ENCODE measurements at places on chromosomes 3 and 15.
A peak's percentile ranks its signal among the peaks of the same experiment; 100 is the strongest.

- DNase-seq, result peak; percentile 41
Observed at GRCh38 chr15:60635507-60636352, 156.8 kb upstream of the ICE2 start.

- DNase-seq, result no peak
Observed at GRCh38 chr15:71112429-71112828, 2.8 kb upstream of the THSD4 start.

DNA sequence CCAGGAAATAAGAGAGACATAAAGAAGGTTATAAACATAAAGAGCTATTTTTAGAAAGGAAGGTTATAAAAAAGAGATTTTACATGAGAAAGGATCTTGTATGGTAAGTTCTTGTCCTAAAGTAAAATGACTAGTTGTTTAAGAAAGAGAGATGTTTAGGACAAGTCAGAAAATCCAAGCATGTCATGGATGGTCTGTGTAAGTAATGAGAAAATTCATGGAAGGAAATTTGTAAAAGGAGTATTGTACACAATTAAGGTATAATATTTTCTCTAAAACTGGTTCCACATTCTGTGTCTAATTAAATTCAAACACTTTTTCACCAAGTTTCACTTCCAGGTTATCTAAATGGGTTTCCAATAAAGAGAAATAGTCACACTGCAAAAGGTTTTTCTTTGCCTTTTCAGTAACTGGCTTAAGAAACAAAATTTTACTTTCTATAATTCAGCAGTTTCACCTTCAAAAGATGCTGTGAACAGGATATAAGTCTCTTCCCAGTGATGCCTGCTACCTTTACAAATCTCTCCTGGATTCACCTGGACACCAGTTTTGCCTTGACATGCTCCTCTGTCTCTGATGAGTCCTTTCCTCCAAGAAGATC is 455.7 kb downstream of the ZIC1 start:
- no peak for DNase-seq

DNA sequence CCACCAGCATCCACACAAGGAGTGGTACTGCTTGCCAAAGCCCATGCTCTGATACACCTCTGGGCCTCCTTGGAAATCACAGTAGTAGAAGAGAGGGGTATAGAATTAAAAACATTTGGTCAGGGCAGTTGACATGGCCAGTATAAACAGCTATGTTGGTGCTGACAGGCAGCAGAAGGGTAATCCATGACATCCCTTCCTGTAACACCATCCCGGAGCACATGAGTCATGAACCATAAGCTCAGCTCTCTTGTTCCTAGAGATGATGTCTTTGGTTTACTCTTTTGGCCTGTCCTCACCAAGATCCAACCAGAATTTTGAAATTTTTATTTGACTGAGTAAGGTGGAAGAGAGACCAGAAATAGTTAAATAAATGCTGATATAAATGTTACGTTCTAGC is 132.6 kb upstream of the CTDSPL start:
- no peak for DNase-seq

GRCh38 chr15:79601405-79602086 is 169.4 kb downstream of the MINAR1 start:
- no peak for DNase-seq

GRCh38 chr3:102361101-102361500 is 73.7 kb upstream of the ZPLD1 start:
- DNase-seq, result no peak

GRCh38 chr3:37935756-37936666 is 54.6 kb upstream of the VILL start:
- DNase-seq, result no peak

DNA sequence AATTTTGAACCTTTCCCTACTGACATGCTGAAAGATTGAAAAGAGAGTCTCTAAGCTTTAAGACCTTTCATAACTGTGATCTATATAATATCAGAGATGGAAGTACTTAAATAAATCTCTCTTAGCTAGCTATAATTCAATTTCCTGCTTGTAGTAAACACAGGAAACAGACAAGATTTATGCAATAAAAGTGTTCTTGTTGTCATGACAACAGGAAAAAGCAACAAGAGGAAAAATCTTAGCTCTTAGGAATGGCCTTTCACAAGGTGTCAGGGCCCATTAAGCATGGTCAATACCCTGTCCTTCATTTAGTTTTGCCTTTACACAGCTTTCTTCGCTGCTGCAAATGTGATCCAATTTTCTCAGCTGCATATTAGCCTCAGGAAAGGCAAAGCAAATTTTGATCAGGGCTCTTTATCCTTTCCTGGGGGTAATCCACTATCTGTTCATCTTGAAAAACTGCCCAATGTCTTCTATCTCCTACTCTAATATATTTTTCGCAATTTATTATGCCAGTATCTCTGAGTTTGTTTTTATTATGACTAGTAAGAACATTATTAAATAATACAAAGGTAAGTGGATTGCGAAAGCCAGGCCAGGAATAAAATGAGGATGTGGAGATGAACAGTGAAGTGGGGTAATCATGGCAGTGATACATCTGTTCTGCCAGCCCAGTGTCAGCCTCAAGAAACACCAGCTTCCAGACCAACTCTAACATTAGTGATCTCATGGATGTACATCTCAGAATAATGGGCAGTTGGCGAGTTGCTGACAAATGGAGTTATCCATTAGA is 28.7 kb downstream of the SIDT1 start:
- DNase-seq, result peak; percentile 6

GRCh38 chr3:62625268-62625667 is 249.9 kb downstream of the CADPS start:
- DNase-seq, result no peak

DNA sequence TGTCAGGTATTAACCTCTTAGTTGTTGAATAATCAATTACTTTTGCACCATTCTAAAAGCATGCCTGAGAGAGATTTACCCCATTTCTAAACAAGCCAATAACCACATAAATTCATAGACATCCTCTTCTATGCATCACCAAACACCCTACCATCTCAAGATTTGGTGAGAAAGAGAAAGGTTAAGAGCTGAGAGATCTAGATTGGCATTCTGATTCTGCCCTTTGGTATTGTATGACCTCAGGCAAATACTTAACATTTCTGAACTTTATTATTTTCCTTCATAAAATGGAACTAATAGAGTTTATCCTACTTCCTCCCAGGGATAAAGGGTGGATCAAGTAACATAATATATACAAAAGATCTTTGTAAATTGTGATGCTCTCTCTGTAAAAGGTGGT is 146.5 kb upstream of the MME start:
- no peak for DNase-seq

- DNase-seq, result no peak
Observed at GRCh38 chr15:78946493-78946892, 1.6 kb upstream of the CTSH start.

GRCh38 chr3:194301730-194302129 is 49.4 kb downstream of the CPN2 start:
- no peak for DNase-seq

GRCh38 chr3:172384836-172385235 is 63.4 kb downstream of the GHSR start:
- no peak for DNase-seq

- DNase-seq, result peak; percentile 75
Observed at GRCh38 chr3:197961582-197961945, 1.5 kb downstream of the LMLN start.

- peak; percentile 80 for DNase-seq
Observed at GRCh38 chr15:41811432-41812195, 16.3 kb upstream of the JMJD7 start.

DNA sequence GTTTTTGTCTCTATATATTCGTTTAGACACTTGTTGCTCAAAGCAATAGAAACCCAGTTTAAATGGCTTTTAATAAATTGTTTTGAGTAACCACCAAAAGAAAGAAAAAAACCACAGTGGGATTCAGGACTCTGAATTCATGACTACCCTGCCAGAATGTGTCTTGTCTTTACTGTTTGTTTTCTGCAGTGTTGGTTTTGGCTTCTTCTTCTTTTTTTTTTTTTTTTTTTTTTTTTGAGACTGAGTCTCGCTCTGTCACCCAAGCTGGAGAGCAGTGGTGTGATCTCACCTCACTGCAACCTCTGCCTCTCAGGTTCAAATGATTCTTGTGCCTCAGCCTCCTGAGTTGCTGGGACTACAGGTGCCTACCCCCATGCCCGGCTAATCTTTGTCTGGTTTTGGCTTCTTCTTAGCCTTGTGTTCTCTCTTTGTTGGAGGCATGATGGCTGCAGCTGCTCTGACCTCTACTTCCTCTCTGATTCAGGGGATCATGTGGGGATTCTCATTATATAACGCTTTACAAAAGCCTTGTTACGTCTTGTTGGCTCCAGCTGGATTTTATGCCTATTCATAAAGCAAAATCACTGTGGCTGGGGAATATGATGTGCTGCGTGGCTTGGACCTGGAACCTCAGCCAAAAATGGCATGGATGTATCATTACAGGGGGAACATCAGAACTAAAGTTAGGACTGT is 54.0 kb downstream of the PLS1 start:
- DNase-seq, result no peak

DNA sequence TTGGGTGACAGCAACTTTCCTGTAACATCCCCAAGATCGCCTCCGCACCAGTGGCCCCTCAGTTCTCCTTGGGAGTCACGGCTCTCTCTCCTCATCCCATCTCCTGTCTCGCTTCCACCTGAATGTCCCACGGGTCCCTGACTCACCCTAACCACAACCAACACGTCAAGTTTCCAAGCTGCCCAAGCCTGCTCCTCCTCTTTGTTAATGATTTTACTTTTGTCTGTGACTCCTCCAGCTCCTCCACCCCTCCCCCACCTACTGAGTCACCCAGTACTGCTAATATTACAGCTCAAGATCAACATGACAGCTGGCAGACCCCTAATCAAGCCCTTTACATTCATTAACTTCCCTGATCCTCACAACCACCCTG is 39.3 kb downstream of the BDH1 start:
- no peak for DNase-seq

- DNase-seq, result no peak
Observed at GRCh38 chr3:27573780-27574437, 89.7 kb upstream of the SLC4A7 start.

DNA sequence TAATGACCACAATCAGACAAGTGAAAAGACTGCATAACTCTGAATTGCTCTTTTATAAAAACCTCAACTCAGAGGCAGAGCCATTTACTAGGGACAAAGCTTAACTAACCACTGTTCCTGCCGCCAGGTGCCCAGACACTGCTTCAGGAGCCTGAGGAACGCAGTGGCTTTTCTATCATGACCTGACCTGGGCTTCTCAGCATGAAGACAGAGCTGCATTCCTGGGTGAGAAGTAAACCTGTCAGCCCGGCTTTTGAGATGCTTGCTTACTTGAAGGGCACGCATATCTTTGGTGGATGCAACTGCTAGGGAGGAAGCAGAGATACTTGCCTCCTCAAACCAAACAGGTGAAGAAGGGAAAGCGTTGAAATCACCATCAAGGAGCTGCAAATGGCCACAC is 7.9 kb downstream of the LRRC31 start:
- no peak for DNase-seq

- DNase-seq, result no peak
Observed at GRCh38 chr3:48601622-48601994, 6.5 kb upstream of the COL7A1 start.

DNA sequence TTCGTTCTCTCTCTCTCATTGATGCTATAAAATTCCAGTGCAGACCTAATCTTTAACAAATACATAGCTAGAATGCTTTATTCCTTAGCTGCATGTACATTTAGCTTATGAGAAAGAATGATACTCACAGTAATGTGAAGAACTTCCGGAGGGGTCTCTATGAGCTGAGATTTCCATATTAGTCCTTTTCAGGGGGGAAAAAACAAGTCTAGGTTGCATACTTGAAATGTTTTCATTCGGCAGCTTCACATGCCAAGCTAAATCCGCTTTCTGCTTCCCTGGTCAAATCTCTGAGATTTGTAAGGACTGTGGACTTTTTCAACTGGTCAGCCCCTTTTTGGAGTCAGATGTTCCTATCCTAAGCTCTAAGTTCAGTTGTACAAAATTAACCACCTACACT is 111.5 kb upstream of the COL8A1 start:
- no peak for DNase-seq

- DNase-seq, result no peak
Observed at GRCh38 chr3:146838221-146838620, 233.1 kb upstream of the PLSCR5 start.

- no peak for DNase-seq
Observed at GRCh38 chr15:57522148-57522547, 69.6 kb upstream of the MYZAP start.

DNA sequence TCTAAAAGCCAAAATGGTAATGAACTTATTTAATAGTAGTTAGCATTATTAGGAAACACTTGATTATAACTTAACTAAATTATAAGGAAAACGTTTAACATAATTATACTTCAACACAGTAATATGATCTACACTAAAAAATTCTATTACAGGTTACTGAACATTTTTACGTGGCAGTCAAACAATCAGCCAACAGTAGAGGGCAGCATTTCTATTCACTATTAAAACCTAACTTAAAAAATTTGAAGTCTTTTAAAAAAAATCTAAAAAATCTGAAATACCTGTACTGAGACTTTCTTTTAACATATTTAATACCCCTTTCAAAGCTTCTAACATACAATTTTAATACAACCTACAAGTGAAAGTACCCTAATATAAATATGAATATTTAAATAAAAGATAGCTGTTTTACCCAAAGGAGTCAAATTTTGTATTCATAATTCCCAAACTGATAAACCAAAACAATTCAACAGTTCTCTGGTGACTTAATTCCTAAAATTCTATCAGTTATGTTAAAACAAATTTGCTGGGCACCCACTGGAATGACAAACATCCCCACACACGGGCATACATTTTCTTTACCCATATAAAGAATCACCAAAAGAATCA is 41.5 kb downstream of the DLG1 start:
- peak; percentile 73 for DNase-seq

DNA sequence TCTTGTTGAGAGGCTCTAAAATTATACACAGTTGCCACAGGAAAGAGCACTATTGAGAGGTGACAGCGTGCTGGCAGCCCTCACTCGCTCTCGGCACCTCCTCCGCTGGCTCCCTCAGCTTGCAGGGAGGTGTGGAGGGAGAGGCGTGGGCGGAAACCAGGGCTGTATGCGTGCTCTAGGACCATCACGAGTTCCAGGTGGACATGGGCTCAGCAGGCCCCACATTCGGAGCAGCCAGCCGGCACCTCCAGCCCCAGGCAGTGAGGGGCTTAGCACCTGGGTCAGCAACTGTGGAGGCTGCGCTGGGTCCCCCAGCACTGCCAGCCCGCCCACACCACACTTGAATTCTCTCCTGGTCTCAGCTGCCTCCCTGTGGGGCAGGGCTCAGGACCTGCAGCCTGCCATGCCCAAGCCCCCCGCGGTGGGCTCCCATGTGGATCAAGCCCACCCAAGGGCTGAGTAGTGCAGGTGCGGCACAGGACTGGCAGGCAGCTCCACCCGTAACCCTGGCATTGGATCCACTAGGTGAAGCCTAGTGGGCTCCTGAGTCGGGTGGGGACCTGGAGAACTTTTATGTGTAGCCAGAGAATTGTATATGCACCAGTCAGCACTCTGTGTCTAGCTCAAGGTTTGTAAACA is 460.6 kb upstream of the ALCAM start:
- DNase-seq, result no peak

Data from AML-193 (cell line).